Activated naive CD4-positive, alpha-beta T cell (primary cell): ENCODE measurements at places on chromosomes 7 and 10.

- no peak for DNase-seq
Observed at GRCh38 chr10:132575320-132576201, 38.0 kb downstream of the INPP5A start.

- no peak for DNase-seq
Observed at GRCh38 chr10:132397036-132397541, at the start of gene PWWP2B. Gene PWWP2B, plus strand, starts transcription at chr10:132397200. Its CDS starts 27 bp downstream, at chr10:132397227.

GRCh38 chr10:63266391-63267316 lies 133.5 kb downstream of the NRBF2 start:
- no peak for DNase-seq

GRCh38 chr10:67772894-67773511 lies 65.0 kb downstream of the DNAJC12 start:
- DNase-seq: no peak

GRCh38 chr7:4883033-4883371 lies 514 bp downstream of the RADIL start:
- no peak for DNase-seq

DNA sequence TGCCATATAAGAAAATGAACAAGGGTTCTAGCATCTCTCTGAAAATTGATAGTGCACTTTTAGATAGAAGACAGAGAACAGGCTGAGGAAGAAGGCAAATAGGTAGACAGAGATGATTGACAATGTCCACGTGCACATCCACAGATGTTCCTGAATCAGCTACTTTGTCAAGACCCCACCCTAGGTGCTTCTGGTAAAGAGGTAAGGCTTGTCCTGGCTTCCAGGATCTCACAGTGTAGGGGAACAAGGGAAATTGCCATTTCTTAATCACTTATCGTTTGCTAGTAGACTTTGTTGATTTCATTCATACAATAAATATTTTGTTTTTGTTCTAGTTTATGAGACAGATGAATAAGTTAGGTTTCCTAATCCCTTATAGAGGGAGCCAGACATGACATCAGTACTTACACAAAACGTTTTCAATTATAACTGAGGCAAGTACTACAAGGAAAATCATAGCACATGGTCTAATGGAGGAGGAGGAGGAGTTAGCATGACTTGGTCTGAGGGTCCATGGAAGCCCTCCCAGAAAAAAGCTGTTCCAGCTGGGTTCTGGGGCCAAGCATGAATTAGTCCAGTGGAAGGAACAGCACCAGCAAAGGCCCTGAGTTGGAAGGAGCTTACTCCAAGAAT lies 115.9 kb upstream of the ARID5B start:
- DNase-seq: no peak

DNA sequence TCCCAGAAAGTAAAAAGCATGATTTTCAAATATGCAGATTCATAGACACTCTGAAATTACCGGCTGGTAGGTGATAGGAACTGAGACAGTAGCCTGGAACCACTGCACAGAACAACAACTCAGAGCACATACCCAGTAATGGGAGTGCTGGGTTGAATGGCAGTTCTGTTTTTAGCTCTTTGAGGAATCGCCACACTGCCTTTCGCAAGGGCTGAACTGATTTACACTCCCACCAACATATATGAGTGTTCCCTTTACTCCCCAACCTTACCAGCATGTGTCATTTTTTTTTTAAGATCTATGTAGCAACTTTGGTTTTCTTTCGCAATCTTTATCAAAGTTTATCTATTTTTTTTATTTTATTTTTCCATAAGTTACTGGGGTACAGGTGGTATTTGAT lies 358.8 kb downstream of the CALN1 start:
- no peak for DNase-seq

- DNase-seq: no peak
Observed at GRCh38 chr10:102281102-102281487, 35.8 kb downstream of the GBF1 start.

GRCh38 chr10:3085785-3086567 lies 18.6 kb downstream of the PFKP start:
- no peak for DNase-seq

DNA sequence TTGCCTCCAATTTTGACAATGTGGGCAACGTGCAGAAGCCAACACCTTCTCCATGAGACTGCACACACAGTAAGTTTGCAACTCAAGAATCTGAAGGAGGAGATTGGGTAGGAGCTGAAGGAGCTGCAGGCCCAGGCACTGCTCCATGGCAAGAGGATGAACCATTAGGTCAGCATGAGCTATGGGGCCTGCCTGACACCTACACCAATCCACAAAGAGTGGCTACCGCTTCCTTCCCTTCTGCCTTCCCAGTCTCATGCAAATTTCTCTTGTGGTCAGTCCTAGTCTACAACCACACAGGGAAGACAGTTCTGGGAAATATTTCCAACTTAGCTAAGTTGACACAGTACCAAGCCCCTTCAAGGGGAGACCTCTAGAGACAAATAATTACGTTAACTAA lies 142.0 kb upstream of the ADO start:
- DNase-seq: no peak

DNA sequence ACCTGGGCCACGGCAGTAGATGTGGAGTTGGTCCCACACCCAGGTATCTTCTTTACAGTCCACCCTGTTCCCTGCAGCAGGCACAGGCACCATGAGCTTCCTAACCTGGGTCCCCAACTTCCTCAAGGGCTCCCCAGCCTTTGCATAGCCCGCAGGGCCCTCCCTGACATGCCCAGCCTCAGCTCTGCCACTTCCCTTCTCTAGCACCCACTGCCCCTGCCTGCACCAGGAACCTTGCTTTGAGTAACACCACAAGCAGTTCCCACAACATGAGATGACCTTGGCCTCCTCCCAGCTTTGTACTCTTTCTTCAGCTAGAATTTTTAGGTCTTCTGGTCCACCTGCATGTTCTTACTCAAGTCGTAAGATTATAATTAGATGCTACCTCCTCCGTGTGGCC lies 92.2 kb upstream of the ZPBP start:
- no peak for DNase-seq

DNA sequence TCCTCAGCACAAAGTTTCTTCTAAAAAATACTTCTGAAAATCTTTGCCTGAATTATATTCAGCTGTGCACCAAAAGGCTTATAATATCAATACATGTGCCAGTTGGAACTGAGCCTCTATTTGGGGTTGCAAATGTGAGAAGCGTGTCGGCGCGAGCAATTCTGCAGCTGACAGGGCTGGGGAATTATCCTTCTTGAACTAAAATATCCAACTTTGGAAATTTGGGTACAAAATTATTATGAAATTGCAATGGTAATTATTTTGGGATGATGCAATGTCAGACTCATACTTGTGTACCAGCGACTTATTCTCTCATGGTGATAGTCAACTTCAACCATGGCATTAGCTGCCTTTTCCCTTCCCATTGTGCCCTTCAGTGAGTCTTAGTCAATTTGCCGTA lies 507.0 kb upstream of the KLF6 start:
- no peak for DNase-seq

DNA sequence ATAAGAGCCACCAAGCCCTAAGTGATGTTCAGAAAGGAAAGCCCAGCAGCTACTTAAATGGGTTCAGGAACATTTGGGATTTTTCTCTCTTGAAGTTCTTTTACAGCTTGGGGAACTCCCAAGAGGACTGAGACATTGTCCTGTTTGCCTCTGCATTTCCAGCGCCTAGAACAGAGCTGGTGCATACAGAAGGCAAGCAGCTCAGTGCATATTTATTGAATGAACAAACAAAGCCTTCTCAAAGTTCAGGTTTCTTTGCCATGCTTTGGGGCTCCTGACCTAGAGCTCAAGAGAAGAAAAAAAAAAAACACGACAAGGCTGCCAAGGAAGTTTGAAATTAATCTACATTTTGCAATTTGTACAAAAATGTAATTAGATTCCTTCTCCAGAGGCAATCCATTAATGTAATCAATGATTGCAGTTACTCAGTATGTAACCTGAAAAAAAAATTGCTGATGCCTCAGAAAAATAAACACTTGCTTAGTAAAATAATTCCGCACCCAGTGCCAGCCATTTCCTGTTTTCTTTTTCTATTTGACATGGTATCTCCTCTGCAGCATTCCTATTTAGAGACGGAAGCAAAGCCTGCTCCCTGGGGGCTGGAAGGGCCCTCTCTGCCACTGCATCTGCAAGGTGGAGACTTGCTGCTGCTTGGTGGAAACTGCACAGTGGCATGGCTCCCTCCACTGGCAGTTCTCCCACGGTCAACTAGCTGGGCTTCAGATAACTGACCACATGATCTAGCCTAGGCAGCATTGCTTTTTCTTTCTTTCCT lies 157.3 kb downstream of the TMEM178B start:
- DNase-seq: no peak

- DNase-seq: no peak
Observed at GRCh38 chr10:91589015-91589657, 43.7 kb downstream of the PPP1R3C start.

DNA sequence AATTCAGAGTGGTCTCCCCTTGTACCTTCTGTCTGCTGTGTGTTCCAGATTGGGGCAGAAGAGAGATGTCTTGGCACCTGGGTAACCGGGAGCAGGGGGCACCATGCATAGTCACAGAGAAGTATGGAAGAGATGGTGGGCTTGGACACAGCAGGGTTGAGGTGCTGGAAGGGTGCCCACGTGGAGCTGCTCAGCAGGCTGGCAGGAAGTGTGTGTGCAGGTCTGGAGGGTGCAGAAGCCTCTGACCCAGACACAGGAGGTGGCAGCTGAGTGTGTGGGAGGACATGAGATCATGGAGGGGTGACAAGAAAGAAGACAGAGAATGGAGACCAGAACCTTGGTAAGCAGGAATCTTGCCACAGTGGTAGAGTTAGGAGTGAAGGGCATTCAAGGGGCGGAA lies 42.3 kb upstream of the DUSP5 start:
- no peak for DNase-seq

DNA sequence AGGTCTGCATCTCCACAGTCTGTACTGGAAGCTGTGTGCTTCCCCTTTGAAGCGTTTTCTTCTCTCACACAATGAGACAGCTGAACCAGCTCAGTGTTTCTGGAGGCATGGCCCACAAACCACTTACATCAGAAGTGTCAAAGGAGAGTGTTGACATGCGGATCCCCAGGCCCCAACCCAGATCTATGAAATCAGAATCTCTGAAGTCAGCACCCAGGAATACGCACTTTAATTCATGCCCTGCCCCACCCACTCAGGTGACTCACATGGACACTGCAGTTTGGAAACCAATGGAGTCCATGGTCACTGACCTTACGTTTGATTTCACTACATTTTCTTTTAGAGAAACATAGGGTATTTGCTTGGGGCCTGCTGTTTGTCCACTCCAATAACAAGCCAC lies 19.0 kb downstream of the TLL2 start:
- no peak for DNase-seq

DNA sequence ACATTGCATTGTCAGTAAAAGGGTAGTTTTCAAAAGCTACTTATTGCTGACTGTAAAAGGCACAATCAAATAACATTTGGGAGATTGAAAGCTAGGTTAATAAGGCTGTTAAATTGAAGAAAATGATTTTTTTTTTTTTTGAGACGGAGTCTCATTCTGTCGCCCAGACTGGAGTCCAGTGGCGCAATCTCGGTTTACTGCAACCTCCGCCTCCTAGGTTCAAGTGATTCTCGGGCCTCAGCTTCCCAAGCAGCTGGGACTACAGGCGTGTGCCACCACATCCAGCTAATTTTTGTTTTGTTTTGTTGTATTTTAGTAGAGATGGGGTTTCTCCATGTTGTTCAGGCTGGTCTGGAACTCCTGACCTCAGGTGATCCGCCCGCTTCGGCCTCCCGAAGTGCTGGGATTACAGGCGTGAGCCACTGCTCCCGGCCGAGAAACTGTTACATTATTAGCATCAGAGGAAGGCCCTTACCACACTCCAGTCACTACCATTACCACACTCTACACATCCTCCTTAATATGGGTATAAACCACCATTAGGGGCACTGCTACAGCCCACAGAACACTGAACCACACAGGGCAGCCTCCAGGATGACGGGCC lies 1.0 kb downstream of the CYP51A1 start:
- no peak for DNase-seq

DNA sequence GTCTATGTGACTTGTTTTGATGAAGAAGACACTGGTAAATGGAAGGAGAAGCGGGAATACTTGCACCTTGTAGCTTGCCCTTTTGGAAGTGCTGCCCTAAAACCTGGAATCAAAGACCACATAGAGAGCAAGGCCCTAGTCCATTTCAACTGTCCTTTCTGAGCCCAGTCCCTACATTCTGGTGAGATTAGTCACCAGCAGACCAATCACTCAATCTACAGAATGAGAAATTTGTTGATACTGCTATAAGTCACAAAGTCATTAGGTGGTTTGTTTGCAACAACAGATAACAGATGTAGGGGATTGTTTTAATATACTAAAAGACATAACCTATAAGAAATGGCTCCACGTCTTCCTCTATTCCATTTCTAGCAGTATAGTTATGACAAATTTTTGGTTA lies 33.6 kb downstream of the WASL start:
- DNase-seq: no peak

- no peak for DNase-seq
Observed at GRCh38 chr10:133260895-133261725, 15.6 kb downstream of the ADAM8 start.

- DNase-seq: no peak
Observed at GRCh38 chr7:143085109-143085508, 33.0 kb downstream of the OR6V1 start.

- DNase-seq: no peak
Observed at GRCh38 chr7:139829775-139830117, 682 bp downstream of the TBXAS1 start.

DNA sequence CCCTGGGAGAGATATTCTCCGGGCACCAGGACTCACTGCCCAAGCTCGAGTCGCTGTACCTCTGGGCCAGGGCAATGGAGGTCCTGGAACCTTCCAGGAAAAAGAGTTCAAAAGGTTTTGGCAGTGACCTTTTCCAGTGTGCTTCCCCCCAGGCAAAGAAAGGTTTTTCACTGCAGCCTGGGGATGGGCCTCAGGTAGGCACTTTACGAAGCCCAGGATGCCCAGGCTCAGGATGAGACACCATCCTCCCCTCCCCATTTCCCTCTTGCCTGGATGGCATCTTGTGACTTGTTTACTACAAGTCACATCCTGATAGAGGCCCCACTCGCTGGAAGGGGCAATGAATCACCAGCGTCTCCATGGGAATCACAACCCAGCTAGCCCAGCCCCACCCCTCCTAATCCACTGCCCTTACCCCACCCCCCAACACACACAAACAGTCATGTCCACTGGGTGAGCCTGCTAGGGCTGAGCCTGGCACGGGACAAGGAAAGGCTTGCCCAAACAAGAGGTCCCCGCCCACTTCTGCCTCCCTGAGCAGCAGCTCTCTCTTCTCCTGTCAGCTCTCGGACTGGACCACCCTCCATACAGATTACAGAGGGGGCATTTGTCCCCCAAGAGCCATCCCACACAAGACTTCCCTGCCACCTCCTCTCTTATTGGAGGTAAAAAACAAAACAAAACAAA lies 93.8 kb upstream of the SMNDC1 start:
- no peak for DNase-seq

DNA sequence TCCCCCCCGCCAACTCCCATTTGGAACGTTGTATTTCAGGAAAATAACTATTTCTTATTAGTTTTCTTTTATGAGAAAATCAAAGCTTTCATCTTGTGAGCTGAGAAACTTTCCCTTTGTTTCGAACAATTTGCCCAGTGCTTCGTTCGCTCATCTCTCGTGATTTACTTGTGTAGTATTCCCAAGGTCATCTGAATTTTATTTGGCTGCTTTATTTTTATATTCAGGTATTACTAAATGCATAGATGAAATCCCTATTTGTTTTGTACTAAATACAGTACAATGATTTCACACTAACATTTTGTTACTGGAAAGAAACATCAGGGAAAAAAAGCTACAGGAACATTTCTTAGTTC lies 12.0 kb upstream of the EBLN1 start:
- DNase-seq: no peak
